ENCODE measurements at places on chromosomes 16 and 17.

- DNase-seq, result no peak
These were observed 486.9 kb upstream of the WSB1 start for GRCh38 chr17:26807024-26807423.

DNA sequence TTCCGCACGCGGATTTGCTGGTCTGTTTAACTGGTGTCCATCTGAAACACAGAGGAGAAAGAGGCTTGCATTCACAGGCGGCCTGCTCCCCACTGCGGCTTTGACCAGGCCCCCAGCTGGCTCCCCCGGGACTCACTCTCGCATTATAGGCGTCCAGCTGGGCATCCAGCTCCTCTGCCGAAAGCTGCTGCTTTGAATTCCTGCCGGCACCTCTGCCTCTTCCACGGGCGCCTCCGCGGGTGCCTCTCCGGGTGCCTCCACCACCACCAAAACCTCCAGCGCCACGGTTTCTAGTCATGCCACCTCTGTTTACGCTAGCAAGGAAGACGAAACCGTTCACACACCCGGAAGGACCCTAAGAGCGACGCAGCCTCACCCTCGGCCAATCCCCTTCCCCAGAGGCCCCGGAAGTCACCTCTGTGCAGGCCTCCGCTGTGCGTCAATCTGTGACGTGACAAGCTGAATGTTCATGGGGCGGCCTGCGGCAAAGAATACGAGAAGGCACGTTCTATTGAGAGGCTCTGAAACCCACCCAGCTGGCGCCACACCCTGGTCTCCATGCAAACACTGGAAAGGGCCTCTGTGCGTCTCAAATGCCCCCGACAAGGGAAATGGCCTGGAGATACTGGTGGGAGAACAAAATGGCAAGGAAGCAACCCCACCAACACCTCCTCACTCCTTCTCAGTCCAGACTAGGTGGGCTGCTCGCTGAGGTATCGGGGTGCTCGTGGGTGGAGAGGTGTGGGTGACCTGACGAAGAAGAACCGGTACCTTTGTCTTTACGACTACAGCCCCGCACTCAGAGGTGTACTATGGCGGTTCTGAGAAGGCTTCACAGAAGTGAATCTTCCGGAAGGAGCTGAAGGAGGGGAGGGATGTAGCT is 3.0 kb downstream of the ALYREF start:
- DNase-seq, result no peak

- peak; percentile 45 for DNase-seq
These were observed 33.2 kb downstream of the CYB5D2 start for GRCh38 chr17:4175921-4176807.

GRCh38 chr16:72468582-72468981 is 296.6 kb upstream of the PMFBP1 start:
- DNase-seq, result no peak

DNA sequence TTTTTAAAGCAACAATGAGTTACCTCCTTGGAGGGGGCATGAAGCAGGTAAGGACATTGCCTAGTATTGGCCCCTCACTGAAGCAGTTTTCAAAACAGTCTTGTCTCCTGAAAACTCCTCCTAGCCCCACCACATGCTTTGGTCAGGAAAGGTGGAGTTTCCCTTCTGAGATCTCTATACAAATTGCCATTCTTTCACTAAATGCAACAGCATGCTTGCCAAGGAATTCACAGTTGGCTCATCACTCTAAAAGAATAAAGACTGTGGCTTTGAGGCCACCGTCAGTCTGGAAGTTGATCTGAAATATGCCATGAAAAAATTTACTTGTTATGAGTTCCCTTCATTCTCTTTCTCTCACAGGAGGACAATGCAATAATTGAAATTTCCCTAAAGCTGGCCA is 4.2 kb downstream of the TTC19 start:
- no peak for DNase-seq

GRCh38 chr16:48479955-48480354 is 94.7 kb upstream of the SIAH1 start:
- DNase-seq, result no peak

DNA sequence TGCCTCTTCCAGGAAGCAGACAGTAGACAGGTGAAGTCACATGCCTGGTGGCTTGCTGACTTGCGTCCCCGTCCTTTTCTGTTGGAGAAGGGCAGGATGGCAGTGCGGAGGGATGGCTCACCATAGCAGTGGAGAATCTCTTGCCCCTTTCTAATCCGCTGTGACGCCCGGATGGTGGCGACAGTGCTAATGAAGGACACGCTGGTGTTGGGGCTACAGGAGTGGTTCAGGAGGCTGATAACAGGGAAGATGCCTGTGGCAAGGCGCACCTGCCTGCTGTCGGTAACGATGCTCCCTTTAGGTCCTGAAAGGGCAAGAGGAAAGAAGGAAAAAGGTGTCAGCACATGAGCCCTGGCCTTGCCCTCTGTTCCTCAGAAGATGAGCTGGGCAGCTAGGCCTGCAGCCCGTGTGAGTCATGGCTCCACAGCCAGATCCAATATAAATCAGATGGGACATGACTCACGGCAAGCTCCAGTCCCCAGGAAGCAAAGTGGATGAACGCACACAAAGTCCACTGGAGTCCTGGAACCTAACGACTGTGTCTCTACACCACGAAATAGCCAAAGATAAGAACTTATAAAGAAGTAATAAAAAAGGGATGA is 25.5 kb downstream of the SERPINF1 start:
- DNase-seq, result no peak

DNA sequence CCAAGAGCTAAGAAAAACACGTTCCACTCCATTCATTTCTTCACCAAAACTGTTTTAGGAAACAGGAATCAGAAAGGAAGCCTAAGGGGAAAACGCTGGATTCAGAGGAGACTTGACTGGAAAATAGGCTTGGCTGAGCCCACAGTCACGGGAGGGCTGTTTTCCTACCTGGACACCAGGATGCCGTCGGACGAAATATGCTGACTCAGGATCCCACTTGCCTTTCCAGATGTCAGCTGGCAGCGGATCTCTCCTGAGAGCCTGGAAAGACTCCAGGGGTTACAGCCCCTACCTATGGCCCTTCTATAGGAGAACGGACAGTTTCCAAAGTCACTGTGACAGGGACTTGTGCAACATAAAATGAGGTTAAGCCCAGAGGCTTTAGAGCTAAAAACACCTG is 245.1 kb downstream of the C16orf95 start:
- no peak for DNase-seq

- DNase-seq, result no peak
These were observed 10.3 kb upstream of the LGALS9 start for GRCh38 chr17:27620721-27621120.

DNA sequence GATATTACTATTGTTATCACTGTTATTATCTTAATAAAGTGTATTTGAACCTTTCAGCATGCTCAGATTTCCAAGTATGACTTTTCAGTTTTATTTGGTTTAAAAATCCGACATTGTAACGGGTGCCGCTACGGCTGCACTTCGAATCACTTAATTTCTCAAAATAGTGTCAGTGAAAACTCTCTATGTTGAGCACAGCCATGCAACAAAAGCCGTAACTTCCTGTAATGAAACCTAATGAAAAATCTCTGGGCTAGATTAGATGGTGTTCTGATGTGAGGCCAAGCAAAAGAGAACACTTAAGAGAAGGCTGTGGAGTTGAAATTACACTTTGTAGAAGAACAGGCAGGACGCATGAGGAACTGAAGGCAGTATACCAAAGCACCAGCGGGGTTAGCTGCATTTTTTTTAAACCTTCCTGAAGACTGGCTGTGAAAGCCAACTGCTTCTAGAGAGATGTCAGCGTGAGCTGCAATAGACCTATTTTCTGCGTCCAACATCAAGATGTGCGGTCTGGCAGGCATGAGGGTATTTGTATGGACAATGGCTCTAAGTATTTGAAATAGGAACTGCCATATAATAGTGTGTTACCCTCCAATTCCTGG is 1545.0 kb upstream of the GOT2 start:
- DNase-seq, result no peak

DNA sequence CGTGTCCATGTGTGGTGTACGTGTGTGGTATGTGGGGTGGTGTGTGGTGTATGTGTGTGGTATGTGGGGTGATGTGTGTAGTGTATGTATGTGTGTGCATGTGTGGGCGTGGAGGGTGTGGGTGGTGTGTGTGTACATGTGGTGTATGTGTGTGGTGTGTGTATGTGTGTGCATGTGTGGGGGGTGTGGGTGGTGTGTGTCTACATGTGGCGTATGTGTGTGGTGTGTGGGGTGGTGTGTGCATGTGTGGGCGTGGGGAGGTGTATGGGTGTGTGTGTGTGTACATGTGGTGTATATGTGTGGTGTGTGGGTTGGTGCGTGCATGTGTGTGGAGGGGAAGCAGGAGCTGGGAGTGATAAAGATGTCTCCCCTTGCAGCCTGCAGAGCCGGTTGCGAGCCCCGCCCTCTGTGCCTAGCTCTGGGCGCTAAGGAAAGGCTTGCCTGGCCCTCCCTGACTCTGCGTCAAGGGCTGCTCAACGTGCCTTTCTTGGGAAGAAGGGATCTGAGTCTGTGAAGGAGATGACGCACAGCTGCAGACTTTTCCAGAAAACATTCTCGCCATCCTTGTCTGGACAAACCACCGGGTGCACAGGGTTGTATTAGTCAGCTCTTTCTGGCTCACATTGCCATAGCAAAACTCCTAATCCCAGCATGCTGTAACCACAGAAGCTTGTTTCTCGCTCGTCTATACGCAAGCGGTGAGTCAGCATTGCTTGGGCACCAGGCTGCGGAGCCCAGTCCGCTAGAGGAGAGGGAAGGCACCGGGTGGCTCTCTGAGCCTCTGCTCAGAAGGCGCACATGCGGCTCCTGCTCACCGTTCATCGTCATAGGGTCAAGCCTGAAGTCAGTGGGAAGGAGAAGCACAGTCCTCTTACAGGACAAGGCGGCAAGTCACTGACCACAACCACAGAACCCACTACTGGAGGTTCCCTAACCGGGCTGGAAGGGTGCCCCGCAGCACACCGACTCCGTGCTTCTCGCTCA is 2.0 kb upstream of the CD300H start:
- peak; percentile 14 for DNase-seq

- no peak for DNase-seq
These were observed 52.7 kb downstream of the ZNF18 start for GRCh38 chr17:11944587-11944986.

DNA sequence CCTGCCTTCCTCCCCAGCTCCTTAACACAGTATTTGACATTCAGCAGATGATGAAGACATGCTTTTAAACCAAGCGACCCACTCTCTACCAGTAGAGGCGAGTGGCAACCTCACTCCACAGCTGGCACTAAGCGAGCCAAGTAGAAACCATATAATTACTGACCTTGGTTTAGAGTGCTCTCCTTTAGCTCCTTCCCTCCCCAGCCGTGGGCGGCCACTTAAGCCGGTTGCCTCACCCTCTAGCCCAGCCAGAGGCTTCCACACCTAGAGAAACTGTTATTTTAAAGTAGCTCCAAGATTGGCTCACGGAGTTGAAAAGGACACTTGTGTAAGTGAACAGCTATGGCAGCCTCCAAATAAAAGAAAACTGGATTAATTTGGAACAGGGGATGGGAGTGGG is 109.1 kb upstream of the CRHR1 start:
- no peak for DNase-seq

DNA sequence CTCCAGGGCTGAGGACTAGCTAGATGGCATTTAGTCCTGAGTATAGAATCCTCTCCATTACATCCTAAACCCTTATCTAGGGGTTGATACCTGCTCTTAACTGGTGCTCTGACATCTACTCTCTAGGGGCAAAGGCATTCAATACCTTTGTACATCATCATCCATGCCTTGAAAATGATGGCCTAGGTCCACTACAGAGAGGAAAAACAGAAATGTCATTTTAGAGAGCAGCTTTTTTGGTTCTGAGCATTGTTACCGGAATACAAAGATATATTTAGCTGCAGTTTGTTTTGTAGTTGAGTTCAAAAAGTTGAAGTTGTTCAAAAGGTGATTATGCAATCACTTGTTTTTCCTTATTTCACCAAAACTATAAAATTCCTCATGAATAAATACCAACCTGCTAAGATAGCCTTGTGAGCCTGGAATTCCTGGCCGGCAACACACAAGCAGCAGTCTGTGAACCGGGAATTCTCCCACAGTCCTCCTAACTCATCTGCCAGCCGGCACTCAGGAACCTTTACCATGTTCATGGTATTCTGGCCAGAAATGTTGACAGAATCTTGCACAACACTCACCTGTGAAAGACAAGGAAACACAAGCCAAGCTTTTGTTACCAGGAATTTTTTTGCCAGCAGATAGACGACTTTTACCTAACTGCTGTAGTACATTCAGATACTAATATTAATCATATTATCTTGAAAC is 35.4 kb downstream of the NXPH3 start:
- no peak for DNase-seq

DNA sequence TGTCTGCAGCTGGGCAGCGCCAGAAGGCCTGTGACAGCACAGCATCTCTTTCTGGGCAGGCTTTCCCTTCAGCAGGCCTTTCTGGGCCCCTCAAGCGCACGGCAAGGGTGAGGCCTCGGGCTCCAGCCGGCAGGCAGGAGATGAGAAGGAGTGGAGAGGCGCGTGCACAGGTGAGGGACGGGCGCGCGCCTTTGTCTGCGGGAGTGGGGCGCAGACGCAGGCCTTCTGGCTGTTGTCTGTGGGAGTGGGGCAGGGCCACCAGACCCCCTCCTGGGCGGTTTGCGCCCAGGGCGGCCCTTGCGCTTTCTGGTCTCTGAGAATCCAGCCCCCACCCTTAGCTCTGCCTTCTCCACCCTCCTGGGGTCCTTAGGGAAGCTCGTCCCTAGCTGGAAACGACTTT is 6.5 kb downstream of the ZNF205 start:
- no peak for DNase-seq

DNA sequence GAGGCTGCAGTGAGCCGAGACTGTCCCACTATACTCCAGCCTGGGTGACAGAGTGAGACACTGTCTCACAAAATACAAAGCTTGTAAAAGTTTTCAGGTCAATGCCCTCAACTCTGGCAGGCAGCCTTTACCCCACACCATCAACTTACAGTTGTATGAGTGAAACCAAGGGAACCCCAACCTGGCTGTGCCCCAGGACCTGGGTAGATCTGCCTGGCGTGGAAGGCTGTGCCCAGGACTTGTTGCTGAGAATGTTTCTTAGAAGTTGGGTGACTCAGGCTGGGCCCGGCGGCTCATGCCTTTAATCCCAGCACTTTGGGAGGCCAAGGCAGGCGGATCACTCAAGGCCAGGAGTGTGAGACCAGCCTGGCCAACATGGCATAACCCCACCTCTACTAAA is 7.8 kb downstream of the CES3 start:
- no peak for DNase-seq

DNA sequence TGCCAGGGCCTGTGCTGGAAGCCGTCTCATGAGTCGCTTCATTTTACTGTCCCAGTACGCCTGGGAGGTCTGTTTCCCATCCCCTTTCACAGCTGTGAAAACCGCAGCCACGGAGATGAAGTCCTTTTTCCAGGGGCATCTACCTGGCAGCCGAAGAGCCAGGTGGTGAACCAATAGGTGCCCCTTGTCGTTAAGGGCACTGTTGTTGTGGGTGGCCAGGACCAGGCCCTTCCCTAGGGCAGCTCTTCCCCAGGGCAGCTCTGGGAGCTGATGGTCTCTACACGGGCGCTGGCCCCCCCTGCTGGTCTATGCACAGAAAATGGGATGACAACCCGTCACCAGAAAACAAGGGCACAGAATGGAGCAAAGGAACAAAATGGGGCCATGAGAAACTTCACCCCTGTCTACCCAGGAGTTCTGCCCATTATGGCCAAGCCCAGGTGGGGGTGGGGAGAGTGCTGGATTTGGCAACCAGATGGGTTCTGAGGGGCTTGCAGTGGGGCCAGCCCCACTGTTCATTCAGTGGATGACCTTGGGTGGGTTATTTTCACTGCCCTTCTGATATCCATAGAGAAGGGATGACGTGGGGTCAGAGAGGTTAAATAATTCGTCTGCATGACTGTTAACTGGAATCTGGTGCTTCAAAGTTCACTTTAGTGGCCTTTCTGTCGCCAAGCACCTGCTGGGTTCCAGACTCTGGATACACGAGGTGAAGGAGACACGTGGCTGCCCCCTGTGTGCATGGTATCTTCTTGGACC is 11.5 kb downstream of the RMI2 start:
- peak; percentile 62 for DNase-seq

- no peak for DNase-seq
These were observed 184.4 kb upstream of the HS3ST3A1 start for GRCh38 chr17:13785981-13786598.
